Stimulated activated CD4-positive, alpha-beta T cell treated with anti-CD3 and anti-CD28 coated beads, Interleukin-15, amount 100 ng/mL, for 1 hour (primary cell): ENCODE measurements at places on chromosomes 12 and 14.

DNA sequence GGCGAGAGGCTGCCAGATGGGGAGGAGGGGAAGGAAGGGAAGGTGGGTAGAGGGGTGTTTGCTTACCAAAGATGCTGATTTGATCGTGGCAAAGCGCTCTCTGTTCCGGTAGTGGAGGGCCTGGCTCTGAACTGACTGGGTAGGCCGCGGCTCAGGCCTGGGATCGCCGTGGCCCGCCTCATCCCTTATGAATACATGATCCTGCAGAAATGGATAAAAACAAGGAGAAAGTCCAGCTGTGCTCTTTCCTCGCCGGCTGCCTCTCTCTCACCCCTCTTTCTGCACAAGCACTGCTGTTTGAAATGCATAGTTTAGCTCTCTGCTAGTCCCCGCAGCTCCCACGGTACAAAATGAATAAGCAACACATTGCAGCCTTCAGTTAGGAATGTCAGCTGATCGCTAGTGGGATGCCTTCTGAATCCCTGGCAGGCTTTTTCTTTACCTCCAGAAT, 53.8 kb downstream of the PEBP1 start:
- DNase-seq, result no peak

DNA sequence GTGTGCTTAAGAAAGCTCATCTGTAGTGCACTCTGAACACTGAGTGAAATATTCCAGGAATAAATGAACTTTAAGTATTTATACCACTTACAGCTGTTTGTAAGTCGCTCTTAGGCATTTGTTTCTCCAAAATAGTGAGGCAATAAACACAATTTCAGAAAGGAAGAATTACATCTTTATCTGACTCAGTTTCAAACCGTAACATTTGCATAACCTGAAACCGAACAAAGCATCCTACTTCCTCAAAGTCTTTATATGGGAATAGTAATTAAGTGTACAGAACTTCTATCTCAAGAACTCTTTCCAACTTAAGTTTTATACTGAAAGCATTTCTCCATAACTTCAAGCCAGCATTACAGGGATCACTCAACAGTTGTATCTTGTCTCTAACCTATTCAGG, 58.4 kb downstream of the SOX5 start:
- no peak for DNase-seq

- no peak for DNase-seq
Observed at GRCh38 chr12:52383331-52383730, 2.1 kb downstream of the KRT84 start.

DNA sequence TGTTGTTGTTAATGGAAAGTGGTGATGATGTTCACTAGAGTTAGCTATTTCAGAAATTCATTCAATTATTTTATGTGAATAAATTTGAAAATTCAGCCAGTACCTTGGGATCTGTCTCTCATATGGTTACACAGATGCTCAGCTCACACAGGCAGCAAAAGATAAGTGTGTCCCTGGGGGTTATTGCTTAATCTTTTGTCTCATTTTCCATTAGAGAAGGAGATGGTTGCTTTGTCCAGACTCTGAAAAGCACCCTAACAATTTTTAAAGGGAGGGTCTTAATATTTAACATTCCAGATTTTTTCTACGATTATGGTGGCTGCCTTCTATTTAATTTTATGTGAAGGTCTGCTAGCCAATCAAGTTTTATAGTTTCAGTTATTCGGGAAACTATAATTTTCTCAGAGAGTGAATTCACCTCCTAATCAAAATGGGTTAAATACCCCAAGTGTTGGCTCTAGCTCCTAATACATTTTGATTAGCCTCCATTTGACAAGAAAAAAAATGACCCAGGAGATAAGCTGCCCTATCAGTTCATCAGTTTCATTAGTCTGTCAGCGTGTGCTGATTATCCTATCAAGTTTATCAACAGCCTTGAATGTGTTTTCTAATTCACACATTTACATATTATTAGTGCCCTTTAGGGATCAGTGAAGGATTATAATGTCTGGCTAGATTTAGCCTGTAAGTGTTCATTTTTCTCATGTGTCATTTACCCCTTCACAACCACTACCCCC, 282.1 kb downstream of the TMTC2 start:
- DNase-seq, result no peak

GRCh38 chr14:54420478-54421142, 20.6 kb downstream of the CNIH1 start:
- no peak for DNase-seq

DNA sequence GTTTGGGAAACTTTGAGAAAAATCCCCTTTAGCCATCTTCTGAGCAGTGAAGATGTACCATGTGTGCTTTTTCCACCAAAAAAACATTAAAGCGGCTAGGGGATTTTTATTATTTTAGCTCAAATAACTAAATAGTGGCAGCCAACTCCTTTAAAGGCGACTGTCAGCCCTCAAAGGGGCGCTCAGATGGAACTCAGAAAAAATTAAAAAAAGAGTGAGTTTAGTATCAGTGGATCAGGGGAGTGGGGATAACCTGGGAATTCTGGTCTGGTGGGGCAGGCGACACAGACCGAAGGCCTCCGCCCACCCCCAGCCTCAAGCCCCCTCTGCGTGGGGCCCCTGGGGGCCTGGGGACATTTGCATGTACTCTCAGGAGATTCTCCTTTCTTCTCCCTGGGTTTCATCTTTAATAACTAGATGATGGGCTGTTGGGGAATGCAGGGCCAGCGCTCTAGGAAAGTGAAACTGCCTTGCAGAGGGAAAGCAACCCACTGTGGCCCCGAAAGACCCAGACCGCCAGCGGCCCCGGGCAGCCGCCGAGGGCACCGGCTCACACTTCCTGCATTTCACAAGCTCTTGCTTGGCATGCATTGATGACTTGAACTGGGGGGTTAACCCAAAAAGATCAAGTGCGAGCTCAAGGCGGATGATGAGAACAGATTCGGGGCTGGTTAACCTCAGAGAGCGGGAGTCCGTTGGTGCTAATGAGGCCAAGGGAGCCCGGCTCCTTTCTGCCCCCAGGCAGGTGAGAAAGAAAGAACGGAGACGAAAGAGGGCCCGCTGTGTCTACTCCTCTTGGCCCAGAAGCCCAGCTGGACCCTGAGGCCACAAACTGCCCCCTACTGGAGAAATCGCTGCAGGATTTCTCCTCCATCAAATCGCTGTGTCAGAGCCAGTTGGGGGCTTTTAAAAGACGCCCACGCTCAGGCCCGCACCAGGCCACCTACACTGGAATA, 7.3 kb upstream of the BATF start:
- no peak for DNase-seq

GRCh38 chr12:98916106-98916505, 271.0 kb downstream of the APAF1 start:
- no peak for DNase-seq

- DNase-seq, result no peak
Observed at GRCh38 chr14:85852906-85853305, 323.0 kb downstream of the FLRT2 start.

DNA sequence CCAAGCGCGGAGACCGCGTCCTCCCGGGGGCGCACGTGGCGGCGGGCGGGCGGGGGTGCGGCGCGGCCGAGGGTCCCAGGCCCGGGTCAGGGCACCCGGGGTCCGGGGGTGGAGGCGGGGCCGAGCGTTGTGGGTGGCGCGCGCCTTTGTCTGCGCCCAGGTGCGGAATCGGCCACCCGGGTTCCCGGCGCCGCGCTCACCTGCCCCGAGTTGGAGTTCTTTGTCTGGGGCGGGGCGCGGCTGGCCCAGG, 50.1 kb downstream of the LRCOL1 start:
- no peak for DNase-seq

GRCh38 chr14:35384455-35385041, 20.0 kb downstream of the NFKBIA start:
- DNase-seq, result no peak

DNA sequence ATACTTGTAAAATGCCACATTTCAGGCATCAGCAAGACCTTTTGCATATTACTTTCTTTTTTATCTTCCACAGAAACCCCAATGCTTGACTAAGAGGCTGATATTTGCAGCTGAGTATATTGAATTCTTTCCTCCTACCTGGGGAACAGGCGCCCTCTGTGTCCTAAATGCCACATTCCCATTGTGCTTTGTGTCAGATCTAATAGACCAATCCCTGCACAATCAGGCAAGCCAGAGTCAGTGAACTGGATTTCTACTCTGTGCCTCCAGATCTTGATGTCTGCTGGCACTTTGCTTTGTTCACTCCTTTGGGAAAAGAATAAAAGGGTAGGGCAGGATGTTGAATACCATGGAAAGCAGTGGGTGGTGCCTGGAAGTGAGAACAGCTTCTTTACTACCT, 22.4 kb upstream of the TAS2R42 start:
- no peak for DNase-seq

GRCh38 chr14:106551265-106551664, 1024.9 kb downstream of the TMEM121 start:
- no peak for DNase-seq

DNA sequence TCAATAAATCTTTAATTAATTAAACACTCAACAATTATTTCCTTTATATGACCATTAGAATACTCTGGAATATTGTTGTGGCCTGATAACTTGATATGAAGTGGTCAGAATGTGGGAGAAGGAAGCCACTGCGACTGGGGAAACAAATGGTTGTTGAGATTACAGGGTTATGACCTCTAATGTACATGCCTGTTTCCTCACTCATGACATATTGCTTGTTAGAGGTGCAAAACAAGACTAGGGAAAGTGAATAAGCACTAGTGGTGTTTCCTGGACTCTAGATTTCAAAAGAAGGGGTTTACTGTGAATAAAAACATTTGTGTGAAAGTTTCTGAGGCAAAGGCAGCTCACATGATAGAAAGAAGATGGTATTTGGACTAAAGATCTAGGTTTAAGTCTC, 53.3 kb downstream of the STAB2 start:
- no peak for DNase-seq

DNA sequence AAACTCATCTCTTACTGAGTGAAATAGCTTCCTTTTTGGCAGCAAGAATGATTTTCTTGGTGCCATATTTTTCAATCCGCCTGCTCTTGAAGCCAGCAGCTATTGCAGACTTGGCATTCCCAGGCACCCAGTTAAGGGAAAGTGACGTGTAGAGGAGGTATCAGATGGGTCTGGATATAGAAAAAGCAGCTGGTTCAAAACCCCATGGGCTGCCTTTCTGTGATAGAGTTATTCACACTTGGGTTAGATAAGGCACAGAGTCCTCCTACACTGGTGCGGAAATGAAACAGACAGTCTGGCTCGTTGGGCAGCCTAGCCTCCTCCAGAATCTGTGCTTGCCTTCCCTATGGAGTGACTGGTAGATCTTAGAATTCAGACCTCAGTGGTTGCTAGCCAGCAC, 62.2 kb downstream of the PTPN11 start:
- DNase-seq, result no peak

DNA sequence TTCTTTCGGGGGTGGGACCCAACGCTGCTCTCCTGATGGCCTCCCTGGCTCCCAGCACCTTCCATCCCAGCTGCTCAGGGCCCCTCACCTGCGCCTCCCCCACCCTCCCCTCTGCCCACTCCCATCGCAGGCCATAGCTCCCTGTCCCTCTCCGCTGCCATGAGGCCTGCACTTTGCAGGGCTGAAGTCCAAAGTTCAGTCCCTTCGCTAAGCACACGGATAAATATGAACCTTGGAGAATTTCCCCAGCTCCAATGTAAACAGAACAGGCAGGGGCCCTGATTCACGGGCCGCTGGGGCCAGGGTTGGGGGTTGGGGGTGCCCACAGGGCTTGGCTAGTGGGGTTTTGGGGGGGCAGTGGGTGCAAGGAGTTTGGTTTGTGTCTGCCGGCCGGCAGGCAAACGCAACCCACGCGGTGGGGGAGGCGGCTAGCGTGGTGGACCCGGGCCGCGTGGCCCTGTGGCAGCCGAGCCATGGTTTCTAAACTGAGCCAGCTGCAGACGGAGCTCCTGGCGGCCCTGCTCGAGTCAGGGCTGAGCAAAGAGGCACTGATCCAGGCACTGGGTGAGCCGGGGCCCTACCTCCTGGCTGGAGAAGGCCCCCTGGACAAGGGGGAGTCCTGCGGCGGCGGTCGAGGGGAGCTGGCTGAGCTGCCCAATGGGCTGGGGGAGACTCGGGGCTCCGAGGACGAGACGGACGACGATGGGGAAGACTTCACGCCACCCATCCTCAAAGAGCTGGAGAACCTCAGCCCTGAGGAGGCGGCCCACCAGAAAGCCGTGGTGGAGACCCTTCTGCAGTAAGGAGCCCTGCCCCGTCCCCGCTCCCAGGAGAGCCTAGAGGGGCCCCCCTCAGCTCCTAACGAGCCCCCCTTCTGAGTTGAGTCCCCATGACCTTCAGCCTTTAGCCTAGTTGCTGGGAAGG, at the start of gene HNF1A:
Gene HNF1A (plus strand): TSS at position 248 of the 924 bp plus-strand sequence. CDS start 226 bp downstream, at position 474.
- DNase-seq, result no peak

- no peak for DNase-seq
Observed at GRCh38 chr14:65193916-65194590, 91.7 kb upstream of the MAX start.

DNA sequence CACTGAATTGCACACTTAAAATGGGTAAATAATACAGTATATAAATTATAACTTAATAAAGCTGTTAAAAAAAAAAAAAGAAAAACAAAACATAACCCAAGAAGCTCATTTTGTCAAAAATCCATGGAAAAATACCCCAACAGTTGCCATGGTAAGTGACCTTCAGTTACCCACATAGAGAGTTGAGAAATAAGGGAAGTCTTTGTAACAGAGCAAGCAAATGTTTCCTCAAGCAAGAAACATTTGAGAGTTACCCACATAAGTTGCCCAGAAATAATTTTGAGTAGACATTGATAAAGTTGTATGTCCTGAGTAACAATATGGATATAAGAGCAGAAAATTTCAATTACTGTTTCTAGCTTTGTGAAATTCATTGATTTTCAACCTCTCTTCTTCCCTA, 227.4 kb downstream of the CCDC59 start:
- DNase-seq, result no peak

GRCh38 chr12:26845057-26845666, 12.2 kb upstream of the ITPR2 start:
- DNase-seq, result no peak

- DNase-seq, result no peak
Observed at GRCh38 chr12:105522166-105522825, 191.8 kb downstream of the C12orf75 start.

- DNase-seq, result no peak
Observed at GRCh38 chr12:81757731-81758365, 1.3 kb downstream of the PPFIA2 start.

DNA sequence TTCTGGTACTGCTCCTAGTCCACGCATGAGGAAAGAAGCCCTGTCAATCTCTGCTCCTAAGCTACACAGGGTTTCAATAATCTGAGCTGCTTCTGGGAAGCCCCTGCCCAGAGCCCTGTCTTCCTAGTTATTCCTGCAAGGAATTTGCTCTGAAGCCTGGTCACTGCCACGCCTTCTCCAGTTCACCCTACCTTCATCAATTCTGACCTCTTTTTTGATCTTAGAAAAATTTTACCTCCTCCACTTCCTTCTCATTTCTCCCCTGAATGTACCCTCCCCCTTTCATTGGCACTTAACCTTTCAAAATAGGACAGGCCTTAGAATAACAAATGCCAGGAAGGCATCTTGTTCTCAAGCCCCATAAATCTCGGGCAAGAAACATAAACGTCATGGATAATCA, 14.9 kb upstream of the LRRK2 start:
- no peak for DNase-seq

GRCh38 chr14:82060219-82060618, 526.6 kb upstream of the SEL1L start:
- DNase-seq, result no peak

DNA sequence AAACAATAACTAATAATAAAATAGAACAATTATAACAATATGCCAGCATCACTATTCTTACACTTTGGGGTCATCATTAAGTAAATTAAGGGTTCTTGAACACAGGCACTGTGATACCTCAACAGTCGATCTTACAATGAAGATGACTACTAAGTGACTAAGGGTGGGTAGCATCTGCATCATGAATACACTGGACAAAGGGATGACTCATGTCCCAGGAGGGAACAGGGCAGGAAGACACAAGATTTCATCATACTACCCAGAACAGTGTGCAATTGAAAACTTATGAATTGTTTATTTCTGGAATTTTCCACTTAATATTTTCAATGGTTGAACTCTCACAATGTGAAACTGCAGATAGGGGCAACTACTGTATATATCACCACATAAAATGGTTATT, 19.7 kb downstream of the TSPAN19 start:
- no peak for DNase-seq
